Fibroblast of skin of abdomen (primary cell): ENCODE measurements at places on chromosomes 5 and 9.

DNA sequence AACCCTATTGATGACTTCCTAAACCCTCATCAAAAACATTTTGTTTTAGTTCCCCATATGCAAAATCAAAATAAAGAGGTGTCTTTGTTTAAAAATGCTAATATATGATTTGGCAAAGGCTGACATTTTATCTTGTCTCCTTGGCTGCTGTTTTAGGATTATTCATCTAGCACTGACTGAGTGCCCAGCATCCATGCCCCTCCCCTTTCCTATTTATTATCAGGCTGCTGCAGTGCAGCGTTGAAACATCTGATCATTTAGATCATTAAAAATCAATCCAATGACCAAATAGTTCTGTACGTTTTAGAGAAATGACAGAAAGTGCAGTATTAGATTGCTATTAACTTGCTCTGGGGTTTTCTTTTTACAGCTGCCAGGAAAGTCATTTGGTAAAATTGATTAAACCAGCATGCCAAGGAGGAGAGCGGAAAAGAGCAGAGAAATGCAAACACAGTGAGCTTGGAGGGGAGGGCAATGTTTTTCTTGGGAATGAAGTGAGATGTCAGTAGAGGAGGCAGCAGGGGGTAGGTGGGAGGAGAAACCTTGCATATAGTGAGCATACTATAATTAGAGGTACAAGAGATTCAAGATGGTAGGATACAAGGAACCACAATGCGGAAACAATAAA, 286.3 kb downstream of the PDE4D start:
- peak; percentile 6 for DNase-seq

DNA sequence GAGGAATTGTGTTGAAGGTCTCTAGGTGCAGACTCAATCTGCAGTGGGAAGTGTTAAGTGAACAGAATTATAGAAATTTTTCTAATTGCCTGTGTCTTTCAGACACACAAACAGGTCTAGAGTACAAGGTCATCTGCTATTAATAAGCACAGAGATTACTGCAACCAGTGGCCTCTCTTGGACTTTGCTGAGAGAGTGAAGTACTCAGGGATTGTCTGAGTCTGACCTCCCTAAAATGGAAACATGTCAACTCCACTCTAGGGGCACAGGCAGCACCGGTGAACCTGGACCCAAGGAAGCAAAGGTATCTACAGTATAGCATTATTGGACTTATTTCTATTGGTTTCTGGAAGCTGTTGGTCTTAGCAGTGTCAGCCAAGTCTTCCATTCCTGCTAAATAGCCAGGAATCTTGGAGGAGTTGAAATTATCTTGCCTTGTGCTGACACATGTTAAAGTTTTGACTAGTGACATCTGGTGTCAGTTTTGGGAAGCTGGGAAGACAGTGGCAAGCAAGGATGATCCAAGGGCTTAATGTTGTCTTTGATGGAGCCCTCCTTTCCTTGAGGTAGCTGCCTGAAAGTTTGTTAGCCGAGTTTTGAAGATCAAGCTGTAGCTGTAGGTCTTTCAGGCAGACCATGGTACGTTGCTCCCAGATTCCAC, 61.1 kb upstream of the NMUR2 start:
- DNase-seq = no peak

DNA sequence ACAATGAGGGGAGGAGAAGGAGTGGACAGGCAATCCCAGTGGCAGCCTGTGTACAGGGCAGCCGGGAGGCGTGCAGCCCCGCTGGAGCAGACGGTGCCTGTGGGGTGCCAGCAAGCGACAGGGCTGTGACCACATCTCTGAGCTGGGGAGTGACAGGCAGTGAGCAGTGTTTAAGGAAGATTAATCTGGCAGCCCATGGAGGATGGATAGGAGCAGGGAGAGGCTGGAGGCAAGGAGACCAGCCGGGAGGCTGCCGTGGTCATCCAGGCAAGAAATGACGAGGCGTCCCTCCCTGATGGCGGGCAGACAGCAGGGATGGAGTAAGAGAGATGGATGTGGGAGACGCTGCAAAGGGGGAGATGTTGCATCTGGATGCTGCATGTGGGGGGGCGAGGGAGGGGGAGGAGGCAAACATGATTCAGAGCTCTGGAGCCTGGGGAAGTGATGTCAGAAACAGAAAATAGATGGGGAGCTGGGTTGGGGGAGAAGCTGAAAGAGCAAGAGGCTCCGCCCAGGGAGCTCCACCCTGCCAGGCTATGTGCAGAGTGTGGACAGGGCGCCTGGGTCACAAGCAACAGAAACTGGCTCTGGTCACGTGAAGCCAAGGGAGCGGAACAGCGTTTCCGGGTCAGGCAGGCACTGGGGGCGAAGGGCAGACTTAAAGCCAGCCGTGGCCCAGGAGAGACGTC, 12.6 kb downstream of the UNC5A start:
- DNase-seq = no peak

DNA sequence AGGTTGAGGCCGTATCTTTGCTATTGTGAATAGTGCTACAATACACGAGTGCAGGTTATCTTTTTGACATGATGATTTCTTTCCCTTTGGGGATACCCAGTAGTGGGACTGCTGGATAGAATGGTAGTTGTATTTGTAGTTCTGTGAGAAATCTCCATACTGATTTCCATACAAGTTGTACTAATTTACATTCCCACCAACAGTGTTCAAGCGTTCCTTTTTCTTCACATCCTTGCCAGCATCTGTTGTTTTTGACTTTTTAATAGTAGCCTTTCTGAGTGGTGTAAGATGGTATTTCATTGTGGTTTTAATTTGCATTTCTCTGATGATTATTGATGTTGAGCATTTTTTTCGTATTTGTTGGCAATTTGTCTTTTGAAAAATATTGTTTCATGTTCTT, 41.4 kb downstream of the CNOT6 start:
- no peak for DNase-seq

DNA sequence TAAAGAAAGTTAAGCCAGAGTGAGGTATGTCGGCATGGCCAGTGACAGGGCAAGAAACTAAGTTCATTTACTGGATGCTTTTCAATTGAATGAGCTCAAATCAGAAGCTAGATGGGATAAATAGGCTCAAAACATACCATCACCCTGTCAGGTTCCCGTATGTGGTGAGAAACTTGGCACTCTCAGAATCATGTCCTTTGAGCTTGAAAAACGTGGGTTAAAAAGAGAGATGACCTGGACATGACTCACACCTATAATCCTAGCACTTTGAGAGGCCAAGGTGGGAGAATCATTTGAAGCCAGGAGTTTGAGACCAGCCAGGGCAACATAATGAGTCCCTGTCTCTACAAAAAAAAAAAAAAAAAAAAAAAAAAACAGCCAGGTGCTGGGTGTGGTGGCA, 121.7 kb upstream of the RGMB start:
- DNase-seq = no peak

- DNase-seq = no peak
Observed at GRCh38 chr5:59317023-59317773, 576.3 kb downstream of the PDE4D start.
